ENCODE measurements at places on chromosomes 5 and 9.

DNA sequence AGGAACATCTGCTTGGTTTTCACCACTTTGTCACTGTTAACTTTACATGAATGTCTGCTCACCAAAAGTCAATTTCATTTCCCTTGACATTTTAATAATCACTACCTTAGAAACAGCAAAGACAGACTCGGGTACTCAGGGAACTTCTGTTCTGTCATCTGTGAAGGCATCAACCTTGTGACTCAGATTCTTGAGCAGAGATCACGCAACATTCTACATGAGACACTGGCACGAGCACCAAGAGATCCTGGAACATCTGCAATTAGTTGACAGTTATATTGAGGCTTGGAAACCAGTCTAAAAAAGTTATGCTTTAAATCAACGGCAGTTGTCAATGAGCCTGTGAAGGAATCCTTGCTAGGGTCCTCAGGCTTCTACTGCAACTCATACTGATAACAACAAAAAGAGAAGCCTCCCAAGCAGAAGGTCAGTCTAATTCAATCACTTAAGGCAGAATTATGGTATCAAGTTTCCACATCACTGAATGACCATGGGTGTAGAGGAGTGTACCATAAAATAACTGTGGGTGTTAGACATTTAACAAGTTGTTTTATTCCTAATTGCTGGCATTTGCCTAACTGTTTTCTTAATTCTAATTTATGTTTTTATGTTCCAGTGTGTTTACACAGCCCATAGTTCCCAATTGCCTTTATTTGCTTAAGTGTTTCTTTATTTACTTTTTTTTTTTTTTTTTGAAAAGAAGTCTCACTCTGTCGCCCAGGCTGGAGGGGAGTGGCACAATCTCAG, 3.3 kb upstream of the PBX3 start:
- DNase-seq = no peak

GRCh38 chr5:112822456-112822855, 38.6 kb upstream of the SRP19 start:
- DNase-seq = no peak

GRCh38 chr5:166551384-166551783, 1740.1 kb upstream of the WWC1 start:
- DNase-seq = no peak

GRCh38 chr9:93252116-93252780, 68.3 kb downstream of the WNK2 start:
- no peak for DNase-seq

GRCh38 chr9:89534515-89535287, 36.8 kb upstream of the SEMA4D start:
- no peak for DNase-seq

GRCh38 chr5:128305341-128305740, 221.8 kb downstream of the SLC12A2 start:
- DNase-seq = no peak

DNA sequence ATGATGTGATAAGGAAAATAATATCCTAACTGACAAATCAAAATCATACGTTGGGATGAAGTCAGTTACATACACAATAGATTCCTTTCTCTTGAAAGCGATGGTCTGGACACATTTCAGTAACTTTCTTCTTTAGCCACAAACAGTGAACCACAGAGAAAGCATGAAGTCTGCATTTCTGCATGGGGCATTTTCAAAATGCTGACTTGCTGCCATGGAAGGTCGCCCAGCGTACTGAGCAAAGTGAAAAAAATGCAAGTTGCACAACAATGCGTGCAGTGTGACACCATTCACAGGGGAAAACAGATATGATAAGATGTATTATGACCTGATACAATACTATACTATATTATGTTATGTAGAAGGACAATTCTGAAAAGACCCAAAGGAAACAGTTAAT, 146.3 kb downstream of the SNX18 start:
- no peak for DNase-seq

- no peak for DNase-seq
Observed at GRCh38 chr5:42636946-42637345, 119.7 kb upstream of the CCDC152 start.

GRCh38 chr9:107175041-107175440, 108.0 kb upstream of the RAD23B start:
- DNase-seq = no peak

DNA sequence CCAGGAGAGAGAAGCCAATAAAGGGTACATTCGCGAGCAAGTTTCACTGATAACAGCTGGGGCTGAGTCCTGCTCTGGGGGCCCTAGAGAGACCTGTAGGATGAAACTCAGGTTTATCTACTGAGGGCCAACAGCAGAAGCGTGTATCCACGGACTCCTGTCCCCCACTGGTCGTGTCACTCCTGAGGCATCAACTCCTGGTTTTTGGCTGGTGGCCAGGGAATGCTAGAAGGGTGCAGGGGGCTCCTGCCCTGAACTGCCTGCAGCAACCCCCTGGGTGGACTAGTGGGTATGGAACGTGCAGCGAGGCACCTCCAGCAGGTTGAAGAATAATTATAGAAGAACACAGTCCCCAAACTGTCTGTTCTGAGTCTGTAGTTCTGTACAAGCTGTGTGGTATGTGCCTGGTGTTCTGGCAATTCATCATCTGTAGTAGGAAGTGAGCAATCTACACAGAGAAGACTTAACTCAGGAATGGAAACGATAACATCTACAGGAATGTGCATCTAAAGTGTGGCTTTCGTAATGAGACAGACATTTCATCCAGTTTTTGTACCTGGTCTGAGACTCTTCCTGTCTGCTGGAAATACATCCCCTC, 64.5 kb upstream of the GNA14 start:
- no peak for DNase-seq

DNA sequence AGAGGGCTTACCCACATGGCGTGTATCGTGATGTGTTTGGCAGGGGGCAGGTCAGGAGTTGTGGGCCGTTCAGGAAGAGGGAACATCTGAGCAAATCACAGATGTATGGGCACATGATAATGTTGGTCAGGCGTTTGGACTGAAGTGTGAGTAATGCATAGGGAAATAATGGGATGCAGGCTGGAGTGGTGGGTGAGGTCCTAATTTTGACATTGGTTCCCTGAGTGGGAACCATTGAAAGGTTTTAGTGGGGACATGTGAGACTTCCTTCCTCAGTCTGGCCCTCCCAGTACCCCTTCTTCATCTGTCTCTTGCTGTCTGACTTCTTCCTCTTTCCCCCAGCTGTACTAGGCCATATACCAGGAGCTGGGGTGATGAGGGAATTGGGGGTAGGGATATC, 7.6 kb downstream of the OTULIN start:
- no peak for DNase-seq

- DNase-seq = no peak
Observed at GRCh38 chr5:20524991-20525529, 537.1 kb upstream of the CDH18 start.
